ENCODE measurements at places on chromosomes 4 and X.

DNA sequence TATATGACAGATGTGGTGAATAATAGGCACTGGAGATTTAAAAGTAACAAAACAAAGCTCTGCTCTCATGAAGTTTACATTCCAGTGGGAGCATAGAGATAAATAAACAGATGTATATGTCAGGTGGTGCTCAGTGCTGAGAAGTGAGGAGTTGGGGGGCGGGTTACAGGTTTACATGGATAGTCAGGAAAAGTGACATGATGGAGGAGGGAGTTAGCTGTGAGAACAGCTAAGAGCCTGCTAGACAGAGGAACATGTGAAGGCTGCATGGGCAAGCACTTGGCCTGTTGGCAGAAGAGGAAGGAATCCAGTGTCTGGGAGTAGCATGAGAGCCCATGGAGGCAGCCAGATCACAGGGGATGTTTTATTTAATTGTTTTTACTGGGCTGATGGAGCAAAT is 10.2 kb upstream of the TMEM156 start:
- no peaks in the 10 kb centered on the region for H3K27me3 ChIP-seq
- DNase-seq, result no peak
- peak overlapping the region; percentile 37 for H3K27ac ChIP-seq
- no peak overlapping the region for H3K4me3 ChIP-seq
- H3K36me3 ChIP-seq, result no peaks in the 10 kb centered on the region

DNA sequence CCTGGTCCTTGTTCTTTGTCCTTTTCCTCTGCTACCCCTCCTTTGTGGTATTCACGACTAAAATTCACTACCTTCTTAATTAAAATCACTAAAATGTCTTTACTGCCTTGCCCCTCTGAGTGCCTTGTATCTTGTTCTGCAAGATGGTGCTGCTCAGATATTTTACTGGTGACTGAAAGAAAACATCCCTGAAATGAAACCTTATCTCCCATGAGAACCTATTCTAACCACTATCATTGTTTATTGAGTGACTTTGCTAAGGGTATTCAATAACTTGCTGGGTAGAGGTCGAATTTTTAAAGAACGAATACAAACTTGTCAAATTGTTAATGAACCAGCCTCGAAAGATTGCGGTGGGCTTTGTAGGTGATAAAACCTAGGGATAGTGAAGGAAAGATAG is 52.8 kb downstream of the SPRY1 start:
- no peak overlapping the region for H3K4me3 ChIP-seq
- no peaks in the 10 kb centered on the region for H3K27me3 ChIP-seq
- DNase-seq, result no peak
- peaks cover 5% of the 10 kb centered on the region for H3K4me1 ChIP-seq
- no peaks in the 10 kb centered on the region for H3K36me3 ChIP-seq

DNA sequence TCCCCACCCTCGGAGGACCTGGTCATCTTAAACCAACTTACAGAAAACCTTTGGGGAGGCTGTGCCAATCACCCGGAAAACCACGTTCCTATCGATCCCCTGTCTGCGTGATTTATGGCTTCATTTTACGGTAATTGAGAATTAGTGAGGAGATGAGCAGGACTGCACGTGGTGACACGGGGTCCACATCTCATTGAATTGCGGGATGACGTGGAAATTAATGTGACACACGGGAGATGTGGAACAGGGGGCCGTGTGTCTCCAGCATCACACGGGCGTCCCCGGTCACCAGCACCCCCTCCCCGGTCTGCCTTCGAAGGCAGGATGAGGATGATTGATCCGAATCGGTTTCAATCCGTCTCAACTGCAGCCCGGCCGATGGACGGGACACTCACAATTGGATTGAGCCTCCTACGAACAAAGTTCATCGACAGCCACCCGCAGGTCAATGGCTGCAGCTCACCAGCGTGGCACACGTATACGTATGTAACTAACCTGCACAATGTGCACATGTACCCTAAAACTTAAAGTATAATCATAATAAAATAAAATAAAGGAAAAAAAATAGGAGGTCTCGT is 160.3 kb downstream of the SHOX start:
- DNase-seq, result no peak
- no peaks in the 10 kb centered on the region for H3K36me3 ChIP-seq
- H3K27me3 ChIP-seq, result peaks cover 2% of the 10 kb centered on the region

DNA sequence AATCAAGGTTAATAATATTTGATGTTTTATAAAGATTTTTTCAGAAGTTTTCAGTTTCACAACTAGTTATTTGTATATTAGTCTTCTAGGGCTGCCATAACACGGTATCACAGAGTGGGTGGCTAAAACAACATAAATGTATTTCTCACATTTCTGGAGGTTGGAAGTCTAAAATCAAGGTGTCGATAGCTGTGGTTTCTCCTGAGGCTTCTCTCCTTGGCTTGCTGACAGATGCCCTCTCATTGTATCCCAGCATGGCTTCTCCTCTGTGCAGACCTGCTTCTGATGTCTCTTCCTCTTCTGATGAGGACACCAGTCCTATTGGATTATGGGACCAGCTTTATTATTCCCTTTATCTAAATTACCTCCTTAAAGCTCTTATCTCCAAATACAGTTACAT is 1456.6 kb downstream of the STIM2 start:
- H3K27ac ChIP-seq, result no peak overlapping the region
- H3K4me3 ChIP-seq, result no peak overlapping the region
- no peaks in the 10 kb centered on the region for H3K36me3 ChIP-seq
- no peak for DNase-seq
- H3K4me1 ChIP-seq, result no peaks in the 10 kb centered on the region
- no peaks in the 10 kb centered on the region for H3K27me3 ChIP-seq

- DNase-seq, result no peak
- no peak overlapping the region for H3K4me3 ChIP-seq
- no peaks in the 10 kb centered on the region for H3K27me3 ChIP-seq
- H3K4me1 ChIP-seq, result no peaks in the 10 kb centered on the region
Measured at GRCh38 chr4:128757712-128758111, 51.8 kb upstream of the JADE1 start.

Measured in pancreas (tissue), 10 donors.